ENCODE measurements at places on chromosomes 5 and 9. TPM values are rescaled to one million over a fixed set of nuclear protein-coding genes. Genes with fewer than 3 reads are reported as not detected.
A peak's percentile ranks its signal among the peaks of the same experiment; 100 is the strongest.

DNA sequence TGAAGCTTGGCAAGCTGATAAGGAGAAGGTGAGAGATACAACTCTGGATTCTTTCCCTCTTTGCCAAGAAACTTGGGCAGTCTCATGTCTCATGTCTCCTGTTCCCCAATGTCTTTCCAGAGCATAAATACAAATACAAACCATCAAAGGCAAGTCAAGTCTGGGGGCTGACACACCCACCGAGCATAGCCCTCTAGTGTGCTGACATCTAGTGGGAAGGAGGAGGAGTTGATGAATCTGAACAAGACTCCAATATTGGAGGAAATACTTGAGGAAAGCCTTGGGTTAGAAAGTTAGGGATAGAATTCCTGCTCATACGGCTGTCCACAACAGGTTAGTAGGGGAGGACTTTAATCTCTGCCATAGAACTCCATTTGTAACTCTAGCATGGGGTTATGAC is 8.6 kb downstream of the MLANA start:
- DNase-seq, result no peak

GRCh38 chr9:91120200-91120599 is 241.5 kb downstream of the AUH start:
- no peak for DNase-seq

DNA sequence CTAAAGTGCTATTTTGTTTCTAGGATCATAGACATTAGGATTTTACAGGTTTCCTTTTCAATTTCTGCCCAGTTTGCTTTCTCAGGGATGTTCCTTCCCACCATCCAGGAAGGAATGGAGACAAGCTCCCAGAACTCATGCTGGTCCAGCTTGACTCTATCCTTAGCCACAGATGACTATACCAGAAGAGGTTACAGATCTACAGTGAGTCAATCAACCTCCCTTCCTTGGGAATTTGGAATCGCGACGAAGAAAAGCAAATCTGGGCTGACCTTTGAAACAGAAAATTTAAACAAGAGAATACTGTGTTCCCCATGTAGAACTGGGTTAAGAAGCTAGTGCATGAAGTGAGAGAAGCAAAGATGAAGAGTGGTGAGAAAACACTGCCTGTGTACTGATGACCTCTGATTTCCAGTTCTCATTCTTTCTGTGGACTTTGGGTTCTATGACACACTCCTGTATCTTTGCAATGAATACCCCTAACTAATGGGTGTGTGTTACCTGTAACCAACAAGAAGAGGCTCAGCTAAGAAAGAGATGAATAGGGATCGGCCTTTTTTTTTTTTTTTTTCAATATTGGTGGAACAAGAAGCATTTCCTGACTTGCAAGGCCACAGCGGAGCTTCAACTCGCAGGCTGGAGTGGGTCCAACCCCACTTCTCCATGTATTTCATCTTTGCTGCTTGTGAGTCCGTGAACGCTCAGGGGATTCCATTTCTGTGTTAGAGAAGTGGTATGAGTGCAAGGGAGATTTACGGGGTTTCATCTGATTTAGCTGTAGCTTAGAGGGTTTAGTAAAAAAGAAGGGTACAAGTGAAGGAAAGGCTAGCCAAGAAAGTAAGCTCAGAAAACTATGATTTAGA is 563.9 kb upstream of the CLINT1 start:
- DNase-seq, result no peak

The NFX1 gene
- 22.4 TPM for polyA plus RNA-seq

DNA sequence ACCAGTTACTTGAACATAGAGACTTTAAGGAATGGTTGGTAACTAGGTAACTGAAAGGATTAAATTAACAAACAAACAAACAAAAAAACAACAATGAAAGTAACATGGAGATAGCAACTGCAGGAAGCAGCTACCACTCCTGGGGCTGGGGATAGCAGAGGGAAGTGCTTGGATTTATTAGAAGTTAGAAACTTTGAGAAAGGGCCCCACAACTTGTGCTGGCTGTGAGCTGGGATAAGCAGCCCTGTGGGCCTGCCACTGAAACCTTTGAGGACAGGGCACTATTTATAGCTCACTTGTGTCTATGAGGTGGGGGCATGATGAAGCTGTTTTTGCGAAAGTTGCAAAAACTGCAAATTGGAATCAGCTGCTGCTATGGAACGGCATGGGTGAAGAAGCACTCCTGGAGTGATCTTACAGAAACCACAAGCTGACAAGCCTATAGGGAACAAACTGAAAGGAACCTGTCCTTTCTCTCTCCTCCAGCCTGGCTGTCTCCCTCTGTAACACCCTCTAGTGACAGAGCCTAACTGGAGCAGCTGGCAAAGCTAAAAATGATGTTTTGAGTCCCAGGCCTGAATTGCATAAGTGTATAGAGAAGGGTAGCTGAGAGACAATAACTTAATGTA is 91.4 kb upstream of the RANBP6 start:
- DNase-seq, result peak; percentile 38

The PCDH12 gene
- polyA plus RNA-seq, result 0.42 TPM

DNA sequence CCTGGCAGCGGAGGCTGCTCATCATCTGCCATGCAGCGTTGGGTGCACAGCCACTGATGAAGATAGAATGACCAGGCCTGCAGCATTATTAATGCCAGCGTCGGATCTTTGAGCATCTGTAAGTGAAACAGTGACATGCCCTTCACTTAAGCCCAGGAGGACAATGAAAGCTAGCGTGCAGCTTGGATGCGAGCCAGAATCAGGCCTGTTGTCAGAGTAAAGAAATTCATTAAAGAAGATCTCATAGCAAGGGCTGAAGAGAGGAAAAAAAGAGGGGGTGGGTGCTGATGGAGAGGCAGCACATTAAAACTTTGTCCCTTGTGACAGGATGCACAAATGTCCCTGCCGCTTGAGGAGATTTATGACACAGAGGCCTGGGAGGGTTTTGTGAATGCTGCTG is 186.1 kb upstream of the MAST4 start:
- no peak for DNase-seq

GRCh38 chr5:147576646-147577535 is 67.0 kb upstream of the DPYSL3 start:
- DNase-seq, result peak; percentile 77

- DNase-seq, result no peak
Measured at GRCh38 chr9:126797903-126798302, 6.9 kb upstream of the ZBTB43 start.

The PCDHA8 gene
- 0.13 TPM for polyA plus RNA-seq

DNA sequence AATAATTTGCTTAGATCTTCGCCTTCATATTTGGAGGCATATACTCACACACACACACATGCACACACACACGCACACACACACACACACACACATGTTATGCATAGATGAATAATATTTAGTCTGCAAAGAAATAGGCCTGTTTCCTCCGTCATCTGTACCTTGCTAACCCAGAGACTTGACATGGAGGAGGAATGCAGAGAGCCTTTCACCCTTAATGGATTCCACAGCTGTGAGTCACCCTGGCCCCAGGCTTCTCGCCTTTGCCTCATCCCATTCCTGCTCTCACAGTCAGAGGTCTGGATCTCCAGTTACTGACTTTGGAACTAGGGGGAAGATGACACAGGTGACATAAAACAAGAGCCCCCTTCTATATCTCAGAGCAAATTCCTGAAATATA is 29.7 kb downstream of the ZNF462 start:
- DNase-seq, result peak; percentile 89

DNA sequence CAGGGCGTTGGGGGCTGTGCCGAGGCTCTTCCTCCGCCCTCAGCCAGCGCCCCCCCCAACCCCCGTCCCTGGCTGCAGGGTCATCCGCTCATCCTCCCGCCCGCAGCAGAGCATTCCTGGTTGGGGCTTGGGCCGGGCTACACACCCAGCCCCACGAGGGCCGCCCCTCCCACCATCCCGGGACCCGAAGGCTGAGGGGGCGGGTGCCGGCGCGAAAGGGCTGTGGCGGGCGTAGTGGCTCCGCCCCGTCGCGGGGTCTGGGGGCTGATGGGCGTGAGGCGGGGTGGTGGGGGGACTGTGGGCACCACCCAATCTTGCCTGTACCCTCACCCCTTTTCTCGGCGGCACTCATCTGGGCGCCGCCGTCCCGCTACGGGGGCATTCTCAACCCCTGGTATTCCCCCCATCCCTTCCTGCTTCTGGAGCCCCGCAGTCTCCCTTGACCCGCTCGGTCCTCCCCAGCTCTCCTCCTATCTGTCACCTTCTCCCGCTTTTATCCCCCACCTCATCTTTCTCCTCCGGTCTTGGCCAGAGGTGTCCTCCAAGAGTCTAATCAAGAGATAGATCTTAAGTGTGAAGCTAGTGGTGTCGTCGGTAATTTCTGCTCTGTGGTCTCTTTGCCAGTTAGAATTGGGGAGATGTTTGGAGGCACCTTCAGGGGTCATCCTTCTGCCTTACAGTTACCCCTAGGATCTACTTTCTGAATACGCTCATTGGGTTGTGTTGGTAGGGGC is 1.6 kb downstream of the FER start:
- peak; percentile 84 for DNase-seq

GRCh38 chr9:74610523-74611061 is 113.5 kb downstream of the RORB start:
- DNase-seq, result no peak

GRCh38 chr5:119411361-119412278 is 40.7 kb upstream of the HSD17B4 start:
- peak; percentile 79 for DNase-seq

DNA sequence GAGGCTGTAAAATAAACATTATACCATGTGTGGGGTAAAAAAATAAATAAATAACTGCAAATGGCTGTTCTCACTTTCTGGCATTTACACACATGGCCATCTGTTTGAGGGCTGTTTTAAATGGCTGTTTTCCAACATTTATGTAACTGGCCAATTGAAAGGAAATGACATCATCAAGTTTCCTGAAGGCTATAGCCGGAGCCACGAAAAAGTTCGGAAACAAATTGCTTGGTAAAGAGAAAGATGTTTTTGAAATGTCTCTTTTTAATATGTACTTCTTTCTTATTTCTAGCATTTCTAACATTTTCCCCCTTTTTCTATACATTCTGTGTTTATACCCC is 95.4 kb upstream of the DAB2 start:
- DNase-seq, result peak; percentile 19

DNA sequence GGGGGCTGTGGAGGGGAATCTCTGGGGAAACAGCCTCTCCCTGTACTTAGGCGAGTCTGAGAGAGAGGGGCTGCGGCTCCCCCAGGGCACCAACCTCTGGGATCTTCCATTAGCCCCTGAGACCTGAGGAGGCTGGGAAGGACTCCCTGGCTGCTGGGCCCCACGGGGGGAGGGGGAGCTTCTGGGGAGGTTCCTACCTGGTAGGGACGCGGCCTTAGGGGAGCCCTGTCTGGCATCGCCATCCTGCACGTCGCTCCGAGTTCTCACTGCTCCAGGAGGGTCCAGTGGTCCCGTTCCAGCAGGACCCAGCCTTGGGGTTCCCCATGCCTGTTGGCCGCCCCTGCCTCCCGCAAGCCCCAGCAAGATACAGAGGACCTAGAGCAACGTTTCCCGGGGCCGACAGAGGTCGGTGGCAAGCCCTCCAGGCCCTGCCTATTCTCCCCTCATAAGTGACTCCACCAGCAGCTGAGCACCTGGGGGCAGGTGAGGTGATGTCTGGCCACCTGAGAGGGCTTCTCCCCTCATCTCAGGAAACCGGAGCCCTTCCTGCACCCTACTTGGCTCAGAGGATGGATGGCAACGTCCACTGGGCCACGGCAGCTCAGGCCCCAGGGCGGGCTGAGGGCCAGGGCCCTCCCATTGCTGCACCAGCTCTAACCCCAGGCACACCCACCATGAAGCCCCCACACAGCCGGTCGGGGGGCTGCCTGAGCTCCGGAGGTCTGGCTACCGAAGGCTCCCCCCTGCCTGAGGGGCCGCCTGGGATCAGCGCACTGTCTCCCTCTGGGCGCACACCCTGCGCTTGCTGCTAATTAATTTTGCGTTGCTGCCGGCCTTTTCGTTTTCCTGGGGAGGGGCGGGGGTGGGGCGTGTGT is 22.5 kb downstream of the TPPP start:
- DNase-seq, result no peak

The PGM5 gene
- polyA plus RNA-seq, result 2.5 TPM

The FOXD4L5 gene
- 0.09 TPM for polyA plus RNA-seq

The ZNF300 gene
- 3.7 TPM for polyA plus RNA-seq

The SEMA4D gene
- polyA plus RNA-seq, result 10.1 TPM

The MVB12B gene
- polyA plus RNA-seq, result 11.2 TPM

The RIMOC1 gene
- polyA plus RNA-seq, result 14.5 TPM

DNA sequence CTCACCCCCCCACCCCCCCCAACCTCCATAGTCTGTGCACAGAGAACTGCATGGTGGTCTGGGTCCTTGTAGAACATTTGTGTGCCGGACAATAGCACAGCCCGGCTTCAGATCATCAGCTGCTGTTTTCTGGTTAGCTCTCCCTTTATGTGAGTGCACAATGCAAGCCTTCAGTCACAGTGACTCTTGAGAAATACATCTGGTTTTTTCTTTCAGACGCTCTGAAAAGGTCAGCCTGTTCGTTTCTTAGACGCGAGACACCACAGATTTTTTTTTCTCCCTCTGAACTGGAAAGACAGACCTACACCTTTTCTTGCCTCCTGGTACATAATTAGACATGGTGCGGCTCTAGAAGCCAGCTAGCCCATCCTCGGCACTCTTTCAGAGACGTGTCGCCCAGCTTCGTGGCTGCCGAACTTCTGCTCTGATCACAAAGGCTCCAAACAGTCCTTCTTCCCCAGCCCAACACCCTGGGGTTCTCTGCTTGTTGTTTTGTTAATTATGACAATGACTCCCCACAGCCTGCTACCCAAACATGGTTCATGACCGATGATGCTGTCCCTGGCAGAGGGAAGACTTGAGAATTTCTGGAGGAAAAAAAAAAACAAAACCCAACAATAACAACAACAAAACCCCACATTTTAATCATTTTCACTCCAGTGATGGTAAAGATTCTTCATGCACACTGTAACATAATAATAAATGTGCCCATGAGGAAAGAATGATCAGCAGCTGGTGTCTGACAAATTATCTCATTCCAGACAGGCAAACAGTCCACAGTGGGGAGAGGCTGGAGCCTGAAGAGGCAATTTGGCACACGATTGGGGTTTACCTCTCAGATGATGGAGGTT is 241.4 kb upstream of the ZNF462 start:
- DNase-seq, result no peak

The UGT3A1 gene
- polyA plus RNA-seq, result 29.2 TPM

- DNase-seq, result no peak
Measured at GRCh38 chr5:173944511-173944910, 44.5 kb upstream of the C5orf47 start.

- DNase-seq, result no peak
Measured at GRCh38 chr9:112725961-112726360, 8.0 kb upstream of the INIP start.

- no peak for DNase-seq
Measured at GRCh38 chr5:130335117-130335516, 430.9 kb downstream of the CHSY3 start.

DNA sequence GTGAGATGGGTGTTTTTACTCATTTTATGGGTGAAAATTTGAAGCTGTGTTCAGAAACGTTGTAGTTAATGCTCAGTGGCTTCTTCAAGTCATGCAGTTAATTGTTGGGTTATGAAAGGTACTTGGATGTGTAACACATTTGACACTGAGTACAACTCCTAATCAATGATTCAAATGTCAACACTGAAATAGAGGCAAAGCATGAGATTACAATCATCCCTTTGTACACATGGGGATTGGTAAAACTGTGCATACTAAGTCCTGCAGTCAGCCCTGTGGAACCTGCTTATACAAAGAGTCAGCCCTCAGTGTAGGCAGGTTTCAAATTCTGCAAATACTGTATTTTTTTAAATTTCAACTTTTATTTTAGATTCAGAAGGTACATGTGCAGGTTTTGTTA is 3.3 kb downstream of the ABLIM3 start:
- DNase-seq, result no peak

- DNase-seq, result no peak
Measured at GRCh38 chr9:126874546-126875314, 14.3 kb downstream of the ZBTB34 start.

GRCh38 chr5:54317511-54318260 is 7.3 kb upstream of the ARL15 start:
- DNase-seq, result no peak

- peak; percentile 68 for DNase-seq
Measured at GRCh38 chr5:98796197-98796972, 22.9 kb downstream of the RGMB start.
